Vein endothelial cell (primary cell): ENCODE measurements at places on chromosomes 6 and 20. TPM values are rescaled to one million over a fixed set of nuclear protein-coding genes. Genes with fewer than 3 reads are reported as not detected.

Gene TGM2
- total RNA-seq = 938 and 1,115 TPM in 2 replicates

Gene PPP1R14C
- not detected in 2 replicates for total RNA-seq

Gene GCNT2
- total RNA-seq = 18.9 and 26.3 TPM in 2 replicates

Gene MCHR2
- not detected in 2 replicates for total RNA-seq

Gene RAET1G
- total RNA-seq = 0.29 and 0.33 TPM in 2 replicates

Gene ANGPT4
- total RNA-seq = not detected in 2 replicates

Gene DPPA5
- total RNA-seq = not detected in 2 replicates

Gene MUCL3
- total RNA-seq = not detected in 2 replicates

Gene PLA2G7
- under 0.01 and 0.19 TPM in 2 replicates for total RNA-seq

Gene GPX5
- not detected in 2 replicates for total RNA-seq

Gene PRKN
- 0.76 and 1.6 TPM in 2 replicates for total RNA-seq

Gene TBX18
- 1.6 and 7.5 TPM in 2 replicates for total RNA-seq

Gene GUCA1A
- not detected in 2 replicates for total RNA-seq

Gene ZSCAN9
- total RNA-seq = 16.7 and 20.6 TPM in 2 replicates

Gene DLGAP4
- total RNA-seq = 29.7 and 31.4 TPM in 2 replicates

Gene ENPP4
- total RNA-seq = 6.2 and 8.0 TPM in 2 replicates

Gene IL17A
- total RNA-seq = not detected in 2 replicates

Gene PDYN
- total RNA-seq = not detected in 2 replicates

Gene PTCRA
- total RNA-seq = not detected in 2 replicates

Gene PDE10A
- total RNA-seq = 13.4 and 14.0 TPM in 2 replicates

Gene MOXD1
- total RNA-seq = 0.29 TPM in 1 of 2 replicates, not detected in the other

Gene LY6G6C
- total RNA-seq = not detected in 2 replicates

Gene SLA2
- total RNA-seq = 0.10 TPM in 1 of 2 replicates, not detected in the other

Gene BTN3A1
- 5.4 and 7.5 TPM in 2 replicates for total RNA-seq

Gene CRISP1
- not detected in 2 replicates for total RNA-seq

Gene BACH2
- 1.8 and 2.9 TPM in 2 replicates for total RNA-seq

Gene DNAAF9
- total RNA-seq = 17.3 and 20.7 TPM in 2 replicates

Gene OGFRL1
- 23.8 and 36.9 TPM in 2 replicates for total RNA-seq

Gene SPAG4
- 6.9 and 17.0 TPM in 2 replicates for total RNA-seq

Gene OLIG3
- not detected in 2 replicates for total RNA-seq

Gene ASIP
- not detected in 2 replicates for total RNA-seq

Gene SYCP2L
- not detected in 2 replicates for total RNA-seq

Gene IRAK1BP1
- total RNA-seq = 3.9 and 4.2 TPM in 2 replicates

Gene FNDC11
- total RNA-seq = 1.3 and 1.8 TPM in 2 replicates

Gene PNPLA1
- total RNA-seq = not detected in 2 replicates
